ENCODE measurements at places on chromosomes 11 and 22. TPM values are rescaled to one million over a fixed set of nuclear protein-coding genes. Genes with fewer than 3 reads are reported as not detected.
A peak's percentile ranks its signal among the peaks of the same experiment; 100 is the strongest.

- H3K27me3 ChIP-seq, result no peaks in the 10 kb centered on the region
- peaks cover 7% of the 10 kb centered on the region for H3K4me1 ChIP-seq
- no peak for DNase-seq
- H3K4me3 ChIP-seq, result no peak overlapping the region
Measured at GRCh38 chr22:39264349-39265038, 19.7 kb upstream of the PDGFB start.

GRCh38 chr11:102438311-102439062, 14.1 kb downstream of the TMEM123 start:
- no peak for DNase-seq
- H3K27ac ChIP-seq, result no peak overlapping the region
- H3K4me1 ChIP-seq, result no peaks in the 10 kb centered on the region
- H3K36me3 ChIP-seq, result peaks cover 22% of the 10 kb centered on the region
- no peak overlapping the region for H3K4me3 ChIP-seq

- DNase-seq, result no peak
- no peak overlapping the region for H3K27ac ChIP-seq
- H3K4me3 ChIP-seq, result no peak overlapping the region
Measured at GRCh38 chr22:44890416-44891292, 119.2 kb downstream of the PHF21B start.

DNA sequence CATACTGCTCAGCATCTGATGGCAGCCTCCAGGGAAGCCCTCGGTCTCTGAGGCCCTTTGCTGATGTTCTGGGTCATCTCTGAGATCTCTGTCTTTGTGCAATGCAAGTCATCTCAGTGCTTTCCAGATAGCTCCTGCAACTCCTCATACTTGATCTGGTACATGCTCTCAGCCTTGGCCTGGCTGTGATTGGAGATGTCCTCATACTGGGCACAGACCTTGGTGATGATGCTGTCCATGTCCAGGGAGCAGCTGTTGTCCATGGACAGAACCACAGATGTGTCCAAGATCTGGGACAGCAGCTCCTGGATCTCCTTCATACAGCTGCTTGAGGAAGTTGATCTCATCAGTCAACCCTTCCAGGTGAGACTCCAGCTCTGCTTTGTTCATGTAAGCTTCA, 69.1 kb downstream of the SIK2 start:
- no peak overlapping the region for H3K4me3 ChIP-seq
- no peaks in the 10 kb centered on the region for H3K4me1 ChIP-seq
- peaks cover 26% of the 10 kb centered on the region for H3K36me3 ChIP-seq
- no peak overlapping the region for H3K27ac ChIP-seq
- no peaks in the 10 kb centered on the region for H3K27me3 ChIP-seq

DNA sequence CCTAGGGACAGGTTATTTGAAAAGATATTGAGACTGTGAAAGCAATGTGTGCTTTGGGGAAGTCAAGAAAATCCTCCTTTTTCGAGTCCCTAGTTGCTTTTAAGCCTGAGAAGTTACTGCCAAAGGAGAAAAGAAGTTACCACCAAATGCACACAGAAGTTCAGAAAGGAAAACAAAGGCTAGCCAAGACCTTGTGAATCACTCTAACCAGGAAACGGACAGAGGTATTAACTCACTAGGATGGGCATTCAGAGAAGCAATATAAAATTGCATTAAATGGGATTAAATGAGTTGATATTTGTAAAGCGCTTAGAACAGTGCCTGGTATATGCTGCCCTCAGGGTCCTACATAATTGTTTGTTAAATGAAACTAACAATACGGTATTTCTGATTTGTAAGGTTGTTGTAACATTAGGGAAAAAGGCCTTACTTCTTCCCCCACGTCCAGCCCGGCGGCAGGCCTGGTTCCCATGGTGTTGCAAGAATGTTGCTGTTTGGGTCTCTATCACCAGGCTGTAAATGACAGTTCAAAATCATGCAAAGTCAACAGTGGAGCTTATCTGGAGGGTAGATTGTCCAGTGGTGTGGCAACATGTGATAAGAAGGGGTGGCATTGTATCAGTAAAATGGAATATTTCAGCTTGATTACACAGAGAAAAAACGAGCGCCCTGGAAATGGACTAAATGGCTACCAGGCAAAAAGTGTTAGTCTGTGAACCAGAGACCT, 7.1 kb downstream of the TMA7B start:
- H3K36me3 ChIP-seq, result no peaks in the 10 kb centered on the region
- H3K27ac ChIP-seq, result peak overlapping the region; percentile 88
- peaks cover 5% of the 10 kb centered on the region for H3K27me3 ChIP-seq
- H3K4me1 ChIP-seq, result peaks cover 34% of the 10 kb centered on the region
- no peak overlapping the region for H3K4me3 ChIP-seq
- peak; percentile 33 for DNase-seq

DNA sequence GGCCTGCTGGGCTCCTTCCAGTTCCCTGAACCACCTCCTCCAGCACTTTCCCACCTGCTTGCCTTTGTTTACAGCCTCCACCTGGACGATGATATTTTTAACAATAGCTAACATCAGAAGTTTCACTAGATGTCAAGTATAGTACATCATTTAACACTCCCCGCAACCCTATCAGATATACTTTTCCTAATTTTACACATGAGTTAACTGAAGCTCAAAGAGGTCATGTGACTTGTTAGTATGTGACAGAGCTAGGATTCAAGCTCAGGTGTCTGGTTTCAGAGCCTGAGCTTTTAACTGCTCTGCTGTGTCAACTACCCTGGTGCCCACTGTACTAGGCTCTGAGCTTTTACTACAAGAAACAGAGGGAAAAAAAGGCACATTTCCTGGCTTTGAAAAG, 14.3 kb upstream of the HPX start:
- H3K27me3 ChIP-seq, result no peaks in the 10 kb centered on the region
- H3K27ac ChIP-seq, result no peak overlapping the region
- H3K4me3 ChIP-seq, result no peak overlapping the region
- H3K36me3 ChIP-seq, result no peaks in the 10 kb centered on the region
- DNase-seq, result no peak

- H3K27ac ChIP-seq, result no peak overlapping the region
- no peak for DNase-seq
- no peaks in the 10 kb centered on the region for H3K4me1 ChIP-seq
- H3K27me3 ChIP-seq, result no peaks in the 10 kb centered on the region
- no peaks in the 10 kb centered on the region for H3K36me3 ChIP-seq
Measured at GRCh38 chr11:60498853-60499252, 6.3 kb downstream of the MS4A12 start.

- H3K4me1 ChIP-seq, result peaks cover 26% of the 10 kb centered on the region
- H3K27ac ChIP-seq, result peak overlapping the region; percentile 78
- no peaks in the 10 kb centered on the region for H3K27me3 ChIP-seq
- no peak overlapping the region for H3K4me3 ChIP-seq
- DNase-seq, result peak; percentile 69
Measured at GRCh38 chr11:73201249-73201648, 16.8 kb upstream of the P2RY2 start.

- H3K27me3 ChIP-seq, result no peaks in the 10 kb centered on the region
- peaks cover 4% of the 10 kb centered on the region for H3K4me1 ChIP-seq
- H3K4me3 ChIP-seq, result no peak overlapping the region
- no peak overlapping the region for H3K27ac ChIP-seq
- H3K36me3 ChIP-seq, result no peaks in the 10 kb centered on the region
Measured at GRCh38 chr11:87295237-87295636, 257.5 kb downstream of the TMEM135 start.

- peak overlapping the region; percentile 97 for H3K27ac ChIP-seq
- peaks cover 6% of the 10 kb centered on the region for H3K4me1 ChIP-seq
- H3K36me3 ChIP-seq, result peaks cover 36% of the 10 kb centered on the region
- no peaks in the 10 kb centered on the region for H3K27me3 ChIP-seq
- peak overlapping the region; percentile 95 for H3K4me3 ChIP-seq
- DNase-seq, result no peak
Measured at GRCh38 chr11:111879637-111879960, 258 bp downstream of the CFAP68 start.

GRCh38 chr11:110755941-110756340, 43.7 kb upstream of the ARHGAP20 start:
- no peak overlapping the region for H3K27ac ChIP-seq
- H3K4me3 ChIP-seq, result no peak overlapping the region
- peaks cover 68% of the 10 kb centered on the region for H3K27me3 ChIP-seq
- no peaks in the 10 kb centered on the region for H3K36me3 ChIP-seq

GRCh38 chr11:57498540-57498939, 17.0 kb downstream of the SLC43A1 start:
- no peak overlapping the region for H3K27ac ChIP-seq
- no peaks in the 10 kb centered on the region for H3K36me3 ChIP-seq

The CALCA gene
- total RNA-seq, result not detected

The HORMAD2 gene
- total RNA-seq, result not detected

The OR6T1 gene
- not detected for total RNA-seq

The IGSF9B gene
- 13.9 TPM for total RNA-seq

The OR52I1 gene
- not detected for total RNA-seq

The OR8D1 gene
- not detected for total RNA-seq

The ETS1 gene
- total RNA-seq, result 63.2 TPM

The FAM83F gene
- 41.3 TPM for total RNA-seq

The PGA4 gene
- not detected for total RNA-seq

The ACTN3 gene
- not detected for total RNA-seq

Measured in MCF 10A (cell line).